ENCODE measurements at places on chromosomes 4 and X. TPM values are rescaled to one million over a fixed set of nuclear protein-coding genes. Genes with fewer than 3 reads are reported as not detected.

- H3K4me1 ChIP-seq: peaks cover 36% of the 10 kb centered on the region
- H3K27ac ChIP-seq: no peak overlapping the region
- DNase-seq: no peak
- no peaks in the 10 kb centered on the region for H3K36me3 ChIP-seq
- peaks cover 4% of the 10 kb centered on the region for H3K27me3 ChIP-seq
Measured at GRCh38 chrX:40006106-40007017, 91.4 kb downstream of the BCOR start.

- H3K27ac ChIP-seq: peak overlapping the region; percentile 79
- peaks cover 4% of the 10 kb centered on the region for H3K36me3 ChIP-seq
- no peaks in the 10 kb centered on the region for H3K27me3 ChIP-seq
- H3K4me1 ChIP-seq: peaks cover 39% of the 10 kb centered on the region
- no peak for DNase-seq
- H3K4me3 ChIP-seq: peak overlapping the region; percentile 92
Measured at GRCh38 chr4:4541040-4541631, 712 bp downstream of the STX18 start.

GRCh38 chr4:145709843-145710242 lies 29.9 kb downstream of the C4orf51 start:
- H3K36me3 ChIP-seq: no peaks in the 10 kb centered on the region
- H3K4me3 ChIP-seq: no peak overlapping the region
- no peaks in the 10 kb centered on the region for H3K27me3 ChIP-seq
- H3K4me1 ChIP-seq: no peaks in the 10 kb centered on the region
- H3K27ac ChIP-seq: no peak overlapping the region
- no peak for DNase-seq

DNA sequence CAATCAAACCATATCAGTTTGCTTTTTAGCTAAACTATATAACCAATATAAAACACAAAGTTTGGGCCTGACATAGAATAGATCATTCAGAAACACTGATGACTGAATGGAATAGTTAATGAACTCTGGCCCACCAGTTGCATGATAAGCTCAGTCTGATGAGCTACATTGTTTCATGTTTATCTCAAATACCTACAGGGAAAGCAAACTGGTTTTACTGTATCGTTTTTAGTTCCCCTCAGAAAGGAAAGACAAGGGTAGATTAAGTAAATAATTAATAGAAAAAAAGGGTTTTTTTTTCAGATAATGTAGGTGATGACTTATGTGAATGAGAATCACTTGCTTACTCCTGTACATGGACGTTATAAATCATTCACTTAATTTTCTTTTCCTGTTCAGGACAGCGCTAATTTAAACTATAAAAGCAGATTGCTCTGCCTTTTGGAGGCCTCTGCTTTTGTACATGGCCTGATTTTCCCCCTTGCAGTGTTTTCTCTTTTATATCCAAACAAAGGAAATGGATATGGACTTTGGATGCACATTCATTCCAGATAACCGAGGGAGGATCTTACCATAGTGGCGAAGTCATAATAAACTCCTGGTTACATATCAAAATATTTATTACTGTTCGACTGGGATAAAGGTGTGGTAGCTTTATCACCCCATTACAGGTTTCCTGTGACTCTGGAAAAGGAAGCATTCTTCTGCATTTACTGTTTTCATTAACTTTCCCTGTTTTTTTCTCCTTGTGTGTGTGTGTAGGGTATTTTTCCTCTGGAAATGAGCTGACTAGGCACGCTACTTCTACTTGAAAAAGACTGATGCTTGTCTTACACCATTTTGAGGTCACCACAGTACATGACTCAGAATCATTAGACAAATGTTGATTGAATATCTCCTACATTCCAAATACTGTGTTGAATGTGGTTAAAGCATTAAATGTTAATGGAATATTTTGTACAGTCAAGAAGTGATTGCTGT lies 373.1 kb upstream of the HS3ST1 start:
- H3K27ac ChIP-seq: no peak overlapping the region
- H3K27me3 ChIP-seq: no peaks in the 10 kb centered on the region
- no peaks in the 10 kb centered on the region for H3K4me1 ChIP-seq
- no peak for DNase-seq
- H3K4me3 ChIP-seq: no peak overlapping the region
- H3K36me3 ChIP-seq: no peaks in the 10 kb centered on the region

GRCh38 chr4:1490011-1490653 lies 83.9 kb upstream of the NKX1-1 start:
- H3K36me3 ChIP-seq: no peaks in the 10 kb centered on the region
- H3K27ac ChIP-seq: no peak overlapping the region
- H3K4me1 ChIP-seq: no peaks in the 10 kb centered on the region
- H3K27me3 ChIP-seq: no peaks in the 10 kb centered on the region

GRCh38 chr4:97027728-97028410 lies 1115.4 kb downstream of the STPG2 start:
- H3K27me3 ChIP-seq: no peaks in the 10 kb centered on the region
- no peak for DNase-seq
- no peaks in the 10 kb centered on the region for H3K4me1 ChIP-seq
- no peak overlapping the region for H3K4me3 ChIP-seq
- no peaks in the 10 kb centered on the region for H3K36me3 ChIP-seq

- no peak overlapping the region for H3K27ac ChIP-seq
- H3K4me3 ChIP-seq: no peak overlapping the region
- no peaks in the 10 kb centered on the region for H3K36me3 ChIP-seq
- no peak for DNase-seq
- H3K4me1 ChIP-seq: no peaks in the 10 kb centered on the region
Measured at GRCh38 chr4:7170012-7170411, 22.3 kb upstream of the SORCS2 start.

- no peaks in the 10 kb centered on the region for H3K36me3 ChIP-seq
- no peak for DNase-seq
- no peaks in the 10 kb centered on the region for H3K4me1 ChIP-seq
- no peaks in the 10 kb centered on the region for H3K27me3 ChIP-seq
- H3K4me3 ChIP-seq: no peak overlapping the region
- H3K27ac ChIP-seq: no peak overlapping the region
Measured at GRCh38 chrX:71997320-71997719, 86.7 kb downstream of the NHSL2 start.

GRCh38 chrX:16671005-16671404 lies 21.0 kb downstream of the S100G start:
- H3K36me3 ChIP-seq: peaks cover 6% of the 10 kb centered on the region
- no peak overlapping the region for H3K27ac ChIP-seq

GRCh38 chrX:40684092-40684491 lies 36.7 kb upstream of the CXorf38 start:
- H3K4me1 ChIP-seq: no peaks in the 10 kb centered on the region
- no peak overlapping the region for H3K4me3 ChIP-seq
- no peak overlapping the region for H3K27ac ChIP-seq
- peaks cover 42% of the 10 kb centered on the region for H3K36me3 ChIP-seq
- no peaks in the 10 kb centered on the region for H3K27me3 ChIP-seq

GRCh38 chr4:38805530-38806145 lies 1.0 kb upstream of the TLR1 start:
- peak; percentile 64 for DNase-seq
- H3K4me3 ChIP-seq: peak overlapping the region; percentile 94
- H3K27ac ChIP-seq: peak overlapping the region; percentile 62
- peaks cover 25% of the 10 kb centered on the region for H3K4me1 ChIP-seq
- H3K27me3 ChIP-seq: no peaks in the 10 kb centered on the region

- DNase-seq: no peak
- H3K36me3 ChIP-seq: no peaks in the 10 kb centered on the region
- no peaks in the 10 kb centered on the region for H3K4me1 ChIP-seq
Measured at GRCh38 chr4:171896426-171896825, 83.2 kb downstream of the GALNTL6 start.

- DNase-seq: no peak
- H3K4me3 ChIP-seq: no peak overlapping the region
- H3K27me3 ChIP-seq: no peaks in the 10 kb centered on the region
- H3K4me1 ChIP-seq: no peaks in the 10 kb centered on the region
- no peaks in the 10 kb centered on the region for H3K36me3 ChIP-seq
- H3K27ac ChIP-seq: no peak overlapping the region
Measured at GRCh38 chr4:151665022-151665784, 95.6 kb downstream of the GATB start.

DNA sequence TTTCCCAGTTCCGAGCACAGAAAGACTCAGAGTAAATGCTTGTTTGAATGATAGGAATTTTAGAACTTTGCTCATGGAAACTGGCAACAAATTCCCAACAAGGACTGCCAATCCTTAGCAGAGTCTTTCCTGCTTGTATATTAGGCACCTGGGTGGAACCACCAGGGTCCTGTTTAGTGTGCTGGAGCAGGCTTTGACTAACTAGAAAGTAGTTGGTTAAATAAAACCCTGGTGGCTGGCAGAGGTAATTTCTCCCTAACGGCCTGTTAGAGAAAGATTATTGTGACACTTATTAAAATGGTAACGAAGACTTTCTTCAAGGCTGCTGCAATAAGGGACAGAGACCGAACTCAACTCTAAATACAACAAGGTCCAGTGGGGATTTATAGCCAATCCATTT lies 103.6 kb upstream of the TEX13D start:
- H3K36me3 ChIP-seq: no peaks in the 10 kb centered on the region
- H3K4me1 ChIP-seq: no peaks in the 10 kb centered on the region
- no peak overlapping the region for H3K4me3 ChIP-seq

DNA sequence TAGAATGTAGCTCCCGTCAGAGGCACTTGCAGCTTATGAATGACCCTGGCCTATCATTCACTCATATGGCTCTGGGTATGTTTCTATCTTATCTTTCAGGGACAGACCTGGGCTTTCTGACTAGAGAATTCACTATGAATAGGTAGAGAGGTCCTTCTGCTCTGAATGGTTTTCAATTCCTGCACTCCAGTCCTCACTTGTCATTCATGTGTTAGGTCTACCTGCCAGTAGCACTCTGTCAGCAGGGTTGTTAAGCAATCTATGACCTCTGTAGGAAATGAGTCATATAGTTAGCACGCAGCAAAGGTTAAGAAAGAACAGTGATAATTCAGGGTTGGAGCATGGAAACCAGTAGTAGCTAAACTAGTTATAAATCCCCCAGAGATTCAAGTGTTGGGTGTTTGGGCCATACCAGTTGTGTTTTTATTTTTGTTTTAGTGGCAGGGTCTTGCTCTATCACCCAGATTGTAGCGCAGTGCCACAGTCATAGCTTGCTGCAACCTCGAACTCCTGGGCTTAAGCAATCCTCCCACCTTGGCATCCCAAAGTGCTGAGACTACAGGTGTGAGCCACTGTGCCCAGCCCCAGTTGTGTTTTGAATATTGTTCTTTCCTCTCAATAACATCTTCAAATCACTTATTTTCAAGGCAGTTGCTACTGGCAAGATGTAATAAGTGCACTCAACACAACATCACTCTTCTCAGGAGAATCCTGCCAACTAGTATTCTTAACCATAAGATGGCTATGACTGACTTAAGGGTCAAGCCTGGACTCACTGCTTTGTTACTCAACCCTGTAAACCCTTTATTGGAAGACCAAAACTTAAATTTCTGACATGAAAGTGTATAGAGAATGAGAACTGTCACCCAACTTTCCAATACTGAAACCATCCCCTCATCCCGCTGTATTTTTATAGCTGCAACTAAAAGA lies 25.1 kb downstream of the ARL13A start:
- no peaks in the 10 kb centered on the region for H3K4me1 ChIP-seq
- H3K36me3 ChIP-seq: peaks cover 3% of the 10 kb centered on the region
- H3K27me3 ChIP-seq: no peaks in the 10 kb centered on the region
- H3K27ac ChIP-seq: no peak overlapping the region
- H3K4me3 ChIP-seq: no peak overlapping the region

GRCh38 chr4:1246111-1246881 lies 2.6 kb downstream of the CTBP1 start:
- no peak for DNase-seq
- H3K27me3 ChIP-seq: no peaks in the 10 kb centered on the region
- H3K36me3 ChIP-seq: peaks cover 4% of the 10 kb centered on the region
- peak overlapping the region; percentile 53 for H3K4me3 ChIP-seq
- peaks cover 73% of the 10 kb centered on the region for H3K4me1 ChIP-seq

GRCh38 chr4:108336076-108336475 lies 167.3 kb upstream of the LEF1 start:
- no peak overlapping the region for H3K4me3 ChIP-seq
- no peaks in the 10 kb centered on the region for H3K27me3 ChIP-seq
- no peak overlapping the region for H3K27ac ChIP-seq
- DNase-seq: no peak

DNA sequence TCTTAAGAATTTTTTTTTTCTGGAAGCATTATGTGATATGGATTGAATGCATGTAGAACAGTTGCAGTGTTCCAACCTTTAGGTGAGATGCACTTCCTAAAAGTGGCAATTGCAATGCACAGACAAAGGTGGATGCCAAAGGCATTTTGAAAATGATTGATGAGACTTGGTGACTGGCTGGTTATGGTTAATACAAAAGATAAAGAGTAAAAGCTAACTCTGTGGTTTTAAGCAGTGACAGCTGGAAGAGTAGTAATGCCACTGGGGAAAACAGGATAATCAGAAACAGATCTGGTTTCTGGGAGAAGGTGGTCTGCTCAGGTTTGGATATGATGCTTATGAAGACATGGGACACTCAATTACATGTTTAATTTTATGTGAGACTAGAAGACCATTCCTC lies 345.6 kb downstream of the RPA4 start:
- H3K27me3 ChIP-seq: no peaks in the 10 kb centered on the region
- H3K4me1 ChIP-seq: no peaks in the 10 kb centered on the region
- H3K4me3 ChIP-seq: no peak overlapping the region
- no peak overlapping the region for H3K27ac ChIP-seq

- H3K27me3 ChIP-seq: no peaks in the 10 kb centered on the region
- no peaks in the 10 kb centered on the region for H3K36me3 ChIP-seq
- no peak for DNase-seq
- H3K4me3 ChIP-seq: no peak overlapping the region
- H3K4me1 ChIP-seq: no peaks in the 10 kb centered on the region
Measured at GRCh38 chrX:18290200-18290599, 64.3 kb downstream of the SCML2 start.

- no peaks in the 10 kb centered on the region for H3K27me3 ChIP-seq
- no peak overlapping the region for H3K4me3 ChIP-seq
Measured at GRCh38 chrX:52979568-52979967, 21.2 kb upstream of the FAM156A start.

- no peaks in the 10 kb centered on the region for H3K4me1 ChIP-seq
- no peaks in the 10 kb centered on the region for H3K36me3 ChIP-seq
- H3K27ac ChIP-seq: no peak overlapping the region
- peaks cover 20% of the 10 kb centered on the region for H3K27me3 ChIP-seq
Measured at GRCh38 chrX:119999087-119999634, 55.6 kb upstream of the NKAP start.

DNA sequence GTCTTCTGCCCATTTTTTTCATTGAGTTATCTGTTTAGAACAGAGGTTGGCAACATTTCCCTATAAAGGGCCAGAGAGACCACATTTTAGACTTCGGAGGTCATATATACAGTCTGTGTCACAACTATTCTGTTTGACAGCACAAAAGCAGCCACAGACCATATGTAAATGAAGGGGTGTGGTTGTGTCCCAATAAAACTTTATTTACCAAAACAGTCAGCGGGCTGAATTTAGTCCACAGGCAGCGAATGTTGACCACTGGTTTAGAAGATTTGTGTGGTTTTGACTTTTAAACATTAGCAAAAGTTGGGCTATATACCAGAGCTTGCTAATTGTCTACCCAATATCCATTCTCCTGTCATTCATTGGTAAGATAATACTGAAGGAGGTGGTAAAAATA lies 150.8 kb downstream of the AMELX start:
- DNase-seq: no peak
- H3K27ac ChIP-seq: no peak overlapping the region

GRCh38 chr4:6527683-6528595 lies 47.0 kb upstream of the MAN2B2 start:
- no peak for DNase-seq
- no peaks in the 10 kb centered on the region for H3K27me3 ChIP-seq
- H3K27ac ChIP-seq: no peak overlapping the region
- no peaks in the 10 kb centered on the region for H3K4me1 ChIP-seq
- no peaks in the 10 kb centered on the region for H3K36me3 ChIP-seq

The LIMCH1 gene
- 0.07 TPM for total RNA-seq

The CNOT6L gene
- total RNA-seq: 237 TPM

The NFXL1 gene
- total RNA-seq: 11.2 TPM

The CCDC160 gene
- not detected for total RNA-seq

The TCEAL4 gene
- total RNA-seq: 12.0 TPM

The NHSL2 gene
- 6.7 TPM for total RNA-seq

The WNK3 gene
- total RNA-seq: not detected

The TMEM192 gene
- 6.7 TPM for total RNA-seq

The ARHGAP6 gene
- 1.8 TPM for total RNA-seq

All from CD4-positive, CD25-positive, alpha-beta regulatory T cell (primary cell).